ENCODE measurements at places on chromosomes 2 and 18.

DNA sequence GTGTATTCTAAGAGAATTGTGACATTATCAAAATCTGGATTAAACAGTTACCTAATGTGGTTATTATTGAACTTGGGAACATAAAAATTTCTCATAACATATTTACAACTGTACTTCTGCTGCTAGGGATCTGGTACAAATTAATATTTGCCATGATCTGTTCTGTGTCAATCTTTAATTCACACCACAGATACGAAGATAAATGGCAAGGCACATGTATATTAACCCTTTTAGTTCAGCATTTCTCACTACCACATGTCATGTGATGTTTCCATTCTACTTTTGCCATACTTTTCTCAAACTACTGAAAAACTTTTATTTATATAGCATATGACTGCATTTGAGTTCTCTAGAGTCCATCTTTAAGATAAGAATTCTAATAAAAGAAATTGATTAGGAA is 295.3 kb upstream of the DDX18 start:
- no peak for DNase-seq
- H3K4me3 ChIP-seq, result no peak overlapping the region
- no peaks in the 10 kb centered on the region for H3K4me1 ChIP-seq
- no peak overlapping the region for H3K27ac ChIP-seq
- H3K36me3 ChIP-seq, result no peaks in the 10 kb centered on the region
- no peaks in the 10 kb centered on the region for H3K27me3 ChIP-seq

- peaks cover 5% of the 10 kb centered on the region for H3K4me1 ChIP-seq
- H3K36me3 ChIP-seq, result no peaks in the 10 kb centered on the region
- peaks cover 34% of the 10 kb centered on the region for H3K27me3 ChIP-seq
- no peak for DNase-seq
These were observed 4.0 kb downstream of the DYSF start for GRCh38 chr2:71457123-71457915.

- H3K27ac ChIP-seq, result no peak overlapping the region
- no peaks in the 10 kb centered on the region for H3K27me3 ChIP-seq
- H3K4me1 ChIP-seq, result no peaks in the 10 kb centered on the region
- H3K36me3 ChIP-seq, result peaks cover 27% of the 10 kb centered on the region
These were observed 11.2 kb downstream of the TSN start for GRCh38 chr2:121766624-121767023.

GRCh38 chr18:57432751-57433400 is 2.3 kb upstream of the ONECUT2 start:
- no peaks in the 10 kb centered on the region for H3K4me1 ChIP-seq
- no peak overlapping the region for H3K4me3 ChIP-seq
- no peak overlapping the region for H3K27ac ChIP-seq
- no peaks in the 10 kb centered on the region for H3K36me3 ChIP-seq
- DNase-seq, result no peak
- peaks cover 84% of the 10 kb centered on the region for H3K27me3 ChIP-seq

- H3K4me1 ChIP-seq, result peaks cover 2% of the 10 kb centered on the region
- H3K36me3 ChIP-seq, result no peaks in the 10 kb centered on the region
- no peaks in the 10 kb centered on the region for H3K27me3 ChIP-seq
- H3K27ac ChIP-seq, result no peak overlapping the region
- no peak overlapping the region for H3K4me3 ChIP-seq
- DNase-seq, result no peak
These were observed 44.4 kb upstream of the AGPS start for GRCh38 chr2:177348118-177348654.

DNA sequence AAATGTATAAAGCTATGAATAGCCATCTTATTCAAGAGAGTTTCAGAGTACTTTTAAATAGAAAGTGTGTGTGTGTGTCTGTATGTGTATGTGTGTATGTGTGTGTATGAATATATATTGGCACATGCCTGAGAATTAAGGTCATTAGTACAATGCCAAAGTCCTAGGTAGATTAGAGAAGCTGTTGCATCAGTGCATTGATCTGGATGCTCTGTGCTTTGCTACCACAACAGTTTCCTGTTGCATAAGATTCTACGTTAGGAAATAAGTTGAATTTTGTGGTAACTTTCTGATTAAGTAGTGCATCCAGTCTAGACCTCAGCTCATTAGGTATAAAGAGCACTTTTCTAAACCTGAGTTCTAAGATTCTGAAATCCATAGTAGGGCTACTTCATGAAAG is 1102.8 kb upstream of the KLHL29 start:
- no peaks in the 10 kb centered on the region for H3K36me3 ChIP-seq
- no peak overlapping the region for H3K4me3 ChIP-seq
- no peak overlapping the region for H3K27ac ChIP-seq
- H3K4me1 ChIP-seq, result no peaks in the 10 kb centered on the region

GRCh38 chr18:27175914-27176313 is 9.2 kb downstream of the CHST9 start:
- no peak for DNase-seq
- no peak overlapping the region for H3K27ac ChIP-seq
- no peaks in the 10 kb centered on the region for H3K4me1 ChIP-seq
- H3K4me3 ChIP-seq, result no peak overlapping the region

DNA sequence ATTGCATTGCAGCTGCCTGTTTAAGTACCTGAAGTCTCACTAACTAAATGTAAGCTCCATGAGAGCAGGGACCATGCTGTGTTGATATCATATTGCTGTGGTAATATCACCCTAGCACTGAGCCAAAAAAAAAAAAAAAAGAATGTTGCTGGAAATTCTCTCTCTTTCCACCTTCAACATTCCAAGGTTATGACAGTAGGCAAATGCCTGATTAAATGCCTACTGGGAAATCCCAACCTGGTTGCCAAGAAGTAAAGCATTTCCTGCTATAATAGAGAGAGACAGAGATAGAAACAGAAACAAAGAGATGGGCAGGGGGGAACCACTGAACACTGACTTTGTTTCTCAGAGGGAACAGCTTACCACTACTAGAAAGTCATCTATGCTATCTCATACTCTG is 1604.2 kb downstream of the LRP1B start:
- no peaks in the 10 kb centered on the region for H3K27me3 ChIP-seq
- no peak for DNase-seq
- no peak overlapping the region for H3K27ac ChIP-seq
- H3K4me1 ChIP-seq, result no peaks in the 10 kb centered on the region
- no peaks in the 10 kb centered on the region for H3K36me3 ChIP-seq

- peak; percentile 25 for DNase-seq
- H3K4me1 ChIP-seq, result peaks cover 4% of the 10 kb centered on the region
- H3K27me3 ChIP-seq, result no peaks in the 10 kb centered on the region
- no peaks in the 10 kb centered on the region for H3K36me3 ChIP-seq
These were observed 37.5 kb downstream of the ANXA4 start for GRCh38 chr2:69779258-69780001.

GRCh38 chr2:88927128-88927527 is 235.7 kb downstream of the RPIA start:
- DNase-seq, result no peak
- H3K36me3 ChIP-seq, result no peaks in the 10 kb centered on the region
- no peaks in the 10 kb centered on the region for H3K27me3 ChIP-seq
- no peaks in the 10 kb centered on the region for H3K4me1 ChIP-seq
- H3K4me3 ChIP-seq, result no peak overlapping the region
- H3K27ac ChIP-seq, result no peak overlapping the region

- H3K36me3 ChIP-seq, result no peaks in the 10 kb centered on the region
- peak; percentile 18 for DNase-seq
- H3K27me3 ChIP-seq, result no peaks in the 10 kb centered on the region
- peaks cover 5% of the 10 kb centered on the region for H3K4me1 ChIP-seq
- H3K4me3 ChIP-seq, result no peak overlapping the region
These were observed 239.0 kb upstream of the MMADHC start for GRCh38 chr2:149826471-149827125.

GRCh38 chr2:3341336-3341735 is 36.3 kb downstream of the EIPR1 start:
- DNase-seq, result no peak
- H3K36me3 ChIP-seq, result peaks cover 3% of the 10 kb centered on the region
- no peaks in the 10 kb centered on the region for H3K4me1 ChIP-seq
- no peaks in the 10 kb centered on the region for H3K27me3 ChIP-seq

GRCh38 chr2:202007983-202008354 is 25.7 kb upstream of the FZD7 start:
- peaks cover 10% of the 10 kb centered on the region for H3K4me1 ChIP-seq
- H3K4me3 ChIP-seq, result no peak overlapping the region
- H3K27ac ChIP-seq, result no peak overlapping the region
- no peaks in the 10 kb centered on the region for H3K27me3 ChIP-seq
- no peaks in the 10 kb centered on the region for H3K36me3 ChIP-seq

DNA sequence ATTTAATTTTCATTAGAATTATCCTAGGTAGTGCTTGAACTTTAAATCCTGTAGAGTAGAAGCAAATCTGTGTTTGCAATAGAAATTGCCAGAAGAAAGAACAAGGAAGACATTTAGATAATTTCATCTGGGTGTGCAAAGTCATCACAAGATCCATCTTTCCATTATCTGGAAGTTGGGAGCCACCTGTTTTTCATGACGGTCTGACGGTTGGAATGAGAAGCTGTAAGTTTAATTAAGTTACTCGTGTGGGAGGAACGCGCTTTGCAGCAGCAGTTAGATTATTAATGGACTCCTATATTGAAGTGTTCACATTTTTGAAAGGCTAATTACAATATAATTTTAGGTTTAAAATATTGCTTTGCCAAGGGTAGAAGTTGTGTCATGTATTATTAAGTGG is 69.9 kb upstream of the PARD3B start:
- H3K27me3 ChIP-seq, result no peaks in the 10 kb centered on the region
- peaks cover 14% of the 10 kb centered on the region for H3K4me1 ChIP-seq
- no peak for DNase-seq
- H3K4me3 ChIP-seq, result no peak overlapping the region

DNA sequence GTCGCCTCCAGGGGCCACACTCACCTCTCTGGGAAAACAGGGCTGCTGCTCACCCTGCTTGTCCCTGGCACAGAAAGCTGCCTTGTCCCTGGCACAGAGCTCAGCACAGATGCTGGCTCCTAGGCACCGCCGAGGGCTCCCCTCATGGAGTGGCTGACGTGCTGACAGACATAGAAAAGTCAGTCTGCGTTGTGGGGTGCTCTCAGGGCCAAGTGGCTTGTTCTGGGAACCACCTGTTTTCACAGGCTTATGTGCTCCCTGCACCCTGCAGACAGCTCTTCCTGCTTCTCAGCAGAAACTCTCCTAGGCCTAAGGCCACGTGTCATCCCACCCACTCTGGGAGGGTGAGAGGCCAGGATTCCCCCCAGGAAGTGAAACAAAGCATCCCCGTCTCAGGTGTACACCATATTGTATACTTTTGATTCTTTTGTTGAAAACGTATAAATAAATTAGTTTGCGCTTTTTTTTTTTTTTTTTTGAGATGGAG is 84.7 kb upstream of the TMEM200C start:
- H3K4me3 ChIP-seq, result no peak overlapping the region
- no peak for DNase-seq
- no peaks in the 10 kb centered on the region for H3K36me3 ChIP-seq
- H3K27me3 ChIP-seq, result no peaks in the 10 kb centered on the region

DNA sequence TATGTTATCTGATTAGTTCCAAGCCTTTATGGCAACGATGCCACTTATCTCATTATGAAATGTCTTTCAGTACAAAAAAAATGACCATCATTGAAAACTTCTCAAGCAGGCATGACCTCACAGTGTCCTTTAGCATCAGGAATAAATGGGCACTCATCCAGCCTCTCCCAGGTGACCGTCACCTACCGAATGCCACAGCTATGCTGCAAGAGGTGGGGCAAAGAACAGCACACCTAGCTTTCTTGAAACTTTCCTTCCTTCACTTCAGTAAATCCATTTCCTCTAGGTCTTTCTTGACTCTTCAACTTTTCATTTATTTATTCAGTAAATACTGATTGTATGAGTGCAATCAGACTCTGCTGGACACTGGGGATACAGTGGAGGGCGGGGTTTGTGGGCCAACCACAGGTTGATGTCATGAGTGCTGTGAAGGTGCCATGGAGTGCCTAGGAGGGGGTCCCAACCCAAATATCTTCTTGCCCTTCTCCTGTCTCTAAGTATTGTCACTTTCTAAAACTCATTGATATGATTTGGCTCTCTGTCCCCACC is 54.3 kb upstream of the HK2 start:
- no peak for DNase-seq
- peaks cover 3% of the 10 kb centered on the region for H3K4me1 ChIP-seq
- peaks cover 16% of the 10 kb centered on the region for H3K27me3 ChIP-seq
- no peak overlapping the region for H3K4me3 ChIP-seq

DNA sequence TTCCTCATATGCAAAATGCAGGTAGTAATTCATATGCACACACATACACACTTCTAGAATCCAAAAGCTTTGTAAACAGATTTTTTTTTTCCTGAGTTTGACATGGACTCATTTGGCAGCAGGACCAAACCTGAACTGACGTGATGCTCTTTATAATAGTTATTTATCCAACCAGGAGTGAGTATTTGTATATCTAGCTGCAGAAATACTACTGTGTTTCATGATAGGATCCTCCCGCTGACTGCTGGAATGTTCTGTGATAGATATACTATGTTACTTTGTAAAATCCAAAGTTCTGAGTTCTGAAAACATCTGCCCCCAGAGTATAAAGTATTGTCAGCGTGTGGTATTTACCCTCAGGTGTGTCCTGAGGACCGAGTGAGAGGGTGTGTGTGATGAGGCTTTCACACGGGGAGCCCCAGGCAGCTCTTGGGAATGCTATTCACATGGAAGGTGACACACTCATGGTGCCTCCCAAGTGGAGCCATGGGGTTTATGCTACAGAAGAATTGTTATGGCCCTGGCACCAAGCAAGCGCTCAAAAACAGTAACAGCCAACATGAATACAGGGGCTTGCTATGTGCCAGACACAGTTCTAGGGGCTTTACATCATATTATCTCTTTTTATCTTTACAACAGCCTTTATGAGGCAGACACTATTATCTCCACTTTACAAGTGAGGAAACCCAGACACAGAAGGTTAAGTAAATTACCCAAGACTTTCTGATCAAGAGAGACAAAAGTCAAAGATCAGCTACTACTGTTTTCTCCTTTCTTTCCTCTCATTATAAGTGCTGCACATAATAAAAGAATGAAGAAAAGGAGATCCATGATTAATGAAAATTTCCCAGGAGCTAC is 16.7 kb upstream of the TXNDC2 start:
- H3K27ac ChIP-seq, result peak overlapping the region; percentile 33
- H3K4me3 ChIP-seq, result no peak overlapping the region
- no peaks in the 10 kb centered on the region for H3K27me3 ChIP-seq
- H3K4me1 ChIP-seq, result peaks cover 15% of the 10 kb centered on the region
- H3K36me3 ChIP-seq, result no peaks in the 10 kb centered on the region

- H3K27ac ChIP-seq, result peak overlapping the region; percentile 77
- DNase-seq, result peak; percentile 33
- no peaks in the 10 kb centered on the region for H3K36me3 ChIP-seq
- peaks cover 2% of the 10 kb centered on the region for H3K4me1 ChIP-seq
- H3K27me3 ChIP-seq, result no peaks in the 10 kb centered on the region
These were observed 96.5 kb upstream of the SERTAD2 start for GRCh38 chr2:64750001-64750816.

GRCh38 chr2:75870651-75871137 is 160.0 kb upstream of the GCFC2 start:
- no peak overlapping the region for H3K27ac ChIP-seq
- H3K4me1 ChIP-seq, result no peaks in the 10 kb centered on the region
- no peaks in the 10 kb centered on the region for H3K36me3 ChIP-seq

GRCh38 chr2:231425291-231425810 is 29.8 kb downstream of the B3GNT7 start:
- no peak overlapping the region for H3K4me3 ChIP-seq
- peaks cover 7% of the 10 kb centered on the region for H3K27me3 ChIP-seq
- no peaks in the 10 kb centered on the region for H3K4me1 ChIP-seq
- H3K36me3 ChIP-seq, result no peaks in the 10 kb centered on the region

GRCh38 chr2:144886862-144887261 is 366.9 kb upstream of the ZEB2 start:
- DNase-seq, result no peak
- no peaks in the 10 kb centered on the region for H3K27me3 ChIP-seq
- H3K4me3 ChIP-seq, result no peak overlapping the region
- no peaks in the 10 kb centered on the region for H3K36me3 ChIP-seq
- H3K4me1 ChIP-seq, result no peaks in the 10 kb centered on the region
- no peak overlapping the region for H3K27ac ChIP-seq

GRCh38 chr18:13464432-13465123 is 246.0 kb downstream of the LDLRAD4 start:
- H3K4me3 ChIP-seq, result no peak overlapping the region
- no peak overlapping the region for H3K27ac ChIP-seq
- DNase-seq, result no peak
- no peaks in the 10 kb centered on the region for H3K36me3 ChIP-seq

All from IMR-90 (cell line).